CD8-positive, alpha-beta memory T cell (primary cell): ENCODE measurements at places on chromosomes 1 and 21.

GRCh38 chr21:37164742-37165141 lies 91.7 kb downstream of the TTC3 start:
- no peak for DNase-seq

GRCh38 chr1:107555578-107555977 lies 409.4 kb downstream of the VAV3 start:
- DNase-seq, result no peak

- no peak for DNase-seq
Observed at GRCh38 chr1:113972954-113973353, 6.3 kb upstream of the OLFML3 start.

DNA sequence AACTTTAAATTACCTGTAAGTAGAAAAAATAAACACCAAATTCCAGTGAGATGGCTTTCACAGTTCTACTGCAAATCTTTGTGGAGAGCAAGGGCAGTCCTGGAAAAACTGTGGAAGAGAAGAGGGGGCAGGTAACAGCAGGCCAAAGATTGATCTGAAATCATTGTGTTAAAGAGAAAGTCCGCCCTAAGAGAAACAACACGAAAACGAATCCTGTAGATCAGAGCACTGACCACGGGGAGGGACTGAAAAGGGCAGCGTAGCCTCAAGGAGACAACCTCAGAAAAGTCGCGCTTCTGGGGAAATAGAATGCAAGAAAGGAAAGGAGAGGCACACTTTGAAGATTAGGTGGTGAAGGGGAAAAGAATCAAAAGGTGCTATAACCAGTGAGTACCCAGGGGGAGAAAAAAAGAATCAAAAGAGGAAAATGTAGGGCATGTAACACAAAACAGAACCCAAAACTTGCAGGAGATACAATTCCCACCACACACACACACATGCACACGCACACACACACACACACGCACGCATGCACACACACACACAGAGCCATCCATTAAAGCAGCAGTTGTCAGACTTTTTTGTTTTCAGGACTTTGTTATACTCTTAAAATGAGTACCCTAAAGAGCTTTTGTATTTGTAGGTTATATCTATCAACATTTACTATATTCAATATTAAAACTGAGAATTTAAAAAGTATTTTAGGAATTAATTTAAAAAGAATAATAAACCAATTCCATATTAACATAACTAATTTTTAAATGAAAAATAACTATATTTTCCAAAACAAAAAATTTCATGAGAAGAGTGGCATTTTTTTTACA lies 28.0 kb upstream of the KLF17 start:
- DNase-seq, result no peak

- no peak for DNase-seq
Observed at GRCh38 chr1:11790880-11791715, 14.7 kb downstream of the MTHFR start.

- DNase-seq, result no peak
Observed at GRCh38 chr1:85581802-85582686, 1.5 kb downstream of the CCN1 start.

GRCh38 chr1:33946836-33947235 lies 83.0 kb downstream of the HMGB4 start:
- DNase-seq, result no peak

DNA sequence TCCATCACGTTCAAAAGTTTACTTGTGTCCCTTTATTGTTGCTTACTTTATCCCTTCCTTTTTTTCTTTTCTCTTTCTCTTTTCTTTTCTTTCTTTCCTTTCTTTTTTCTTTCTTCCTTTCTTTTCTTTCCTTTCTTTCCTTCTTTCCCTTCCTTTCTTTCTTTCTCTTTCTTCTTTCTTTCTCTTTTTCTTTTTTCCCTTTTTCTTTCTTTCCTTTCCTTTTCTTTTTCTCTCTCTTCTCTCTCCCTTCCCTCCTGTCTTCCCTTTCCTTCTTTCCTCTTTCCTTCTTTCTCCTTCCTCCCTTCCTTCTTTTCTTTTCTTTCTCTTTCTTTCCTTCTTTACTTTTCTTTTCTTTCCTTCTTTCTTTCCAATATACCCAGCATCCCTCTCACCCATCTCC lies 391.2 kb downstream of the DPYD start:
- DNase-seq, result no peak

- DNase-seq, result no peak
Observed at GRCh38 chr1:236351875-236352573, 42.1 kb upstream of the EDARADD start.

DNA sequence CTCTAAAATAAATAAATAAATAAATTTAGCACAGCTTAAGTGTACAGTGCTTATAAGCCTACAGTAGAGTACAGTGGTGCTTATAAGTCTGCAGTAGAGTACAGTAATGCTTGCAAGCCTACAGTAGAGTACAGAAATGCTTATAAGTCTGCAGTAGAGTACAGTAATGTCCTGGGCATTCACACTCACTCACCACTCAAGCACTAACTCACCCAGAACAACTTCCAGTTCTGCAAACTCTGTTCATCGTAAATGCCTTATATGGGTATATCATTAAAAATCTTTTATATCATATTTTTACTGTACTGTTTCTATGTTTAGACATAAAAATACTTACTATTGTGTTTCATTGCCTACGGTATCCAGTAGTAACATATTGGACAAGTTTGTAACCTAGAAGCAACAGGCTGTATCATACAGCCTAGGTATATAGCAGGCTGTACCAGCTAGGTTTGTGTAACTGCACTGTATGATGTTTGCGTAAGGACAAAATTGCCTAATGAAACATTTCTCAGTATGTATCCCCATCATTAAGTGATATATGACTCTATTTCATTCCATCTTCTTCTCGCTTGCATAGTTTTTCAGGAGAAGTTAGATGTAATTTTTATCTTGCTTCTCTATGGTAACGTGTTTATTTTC lies 14.0 kb upstream of the S100B start:
- no peak for DNase-seq

DNA sequence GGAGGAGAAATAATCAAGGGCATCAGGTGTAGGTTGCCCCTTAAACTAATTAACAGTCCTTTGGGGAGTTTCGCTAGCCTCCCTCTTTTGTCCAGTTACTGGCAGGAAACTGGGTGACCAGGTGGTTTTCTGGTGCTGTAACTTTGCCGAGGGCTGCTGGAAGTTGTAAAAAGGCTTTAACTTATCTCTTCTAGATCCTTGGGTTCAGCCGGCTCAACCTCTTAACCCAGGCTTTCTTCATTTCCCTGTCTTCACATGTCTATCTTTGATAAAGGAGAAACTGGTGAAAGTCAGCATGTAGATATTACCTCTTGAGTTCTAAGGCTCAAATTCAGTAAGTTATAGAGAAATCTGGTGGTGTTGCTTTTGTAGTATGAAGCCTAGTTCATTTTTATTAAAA lies 289.7 kb upstream of the NRIP1 start:
- no peak for DNase-seq

GRCh38 chr21:44765231-44766013 lies 36.2 kb downstream of the UBE2G2 start:
- peak; percentile 80 for DNase-seq

GRCh38 chr1:36977731-36978406 lies 56.4 kb downstream of the GRIK3 start:
- no peak for DNase-seq

DNA sequence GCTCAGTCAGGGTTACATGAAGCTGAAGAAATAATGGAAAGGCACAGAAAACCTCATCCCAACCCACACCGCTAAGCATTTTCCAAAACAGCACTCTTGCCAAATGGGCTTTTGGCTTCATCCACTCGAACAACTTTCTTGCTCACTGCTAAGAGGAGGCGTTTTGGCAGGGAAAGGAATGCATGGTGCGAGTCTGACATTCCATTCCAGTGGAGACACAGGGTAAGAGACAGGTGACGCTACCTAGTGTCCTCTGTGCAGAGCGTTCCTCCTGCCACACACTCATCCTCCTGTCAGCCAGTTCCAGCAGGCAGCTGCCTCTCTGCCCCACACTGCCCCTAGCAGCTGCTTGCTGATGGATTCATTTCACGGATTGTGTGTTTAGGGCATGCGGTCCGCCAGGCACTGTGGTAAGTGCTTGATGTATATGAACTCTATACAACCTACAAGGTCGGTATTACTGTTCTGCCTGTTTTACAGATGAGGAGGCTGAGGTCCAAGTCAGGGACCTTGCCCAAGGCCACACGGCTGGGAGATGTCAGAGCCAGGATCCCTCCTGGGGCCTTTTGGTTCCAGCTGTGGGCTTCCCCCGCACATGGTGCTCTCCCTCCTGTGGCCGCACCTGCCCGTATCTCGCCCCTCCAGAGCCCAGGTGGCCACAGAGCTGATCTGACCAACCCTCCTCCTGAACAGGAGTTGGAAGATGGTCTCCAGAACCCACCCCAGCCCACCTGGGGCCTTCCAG lies 25.7 kb upstream of the BACE2 start:
- DNase-seq, result no peak

- no peak for DNase-seq
Observed at GRCh38 chr1:196902344-196902743, 14.5 kb downstream of the CFHR4 start.

DNA sequence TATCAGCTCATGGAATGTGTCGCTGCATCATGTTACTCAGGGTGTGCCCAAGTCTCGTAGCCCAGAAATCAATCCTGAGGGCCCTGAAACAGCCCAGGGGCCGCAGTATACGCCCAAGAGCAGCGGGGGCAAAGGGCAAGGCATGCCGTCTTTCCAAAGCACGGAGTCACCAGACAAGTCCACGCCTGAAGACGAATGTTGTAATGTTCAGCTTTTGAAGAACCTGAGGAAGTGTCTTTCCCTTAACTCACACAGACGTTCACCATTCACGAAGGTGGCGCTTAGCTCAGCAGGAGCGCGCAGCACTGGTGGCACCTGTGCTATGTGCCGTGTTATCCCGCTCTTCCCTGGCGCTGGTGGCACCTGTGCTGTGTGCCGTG lies 18.8 kb upstream of the PWP2 start:
- no peak for DNase-seq

GRCh38 chr1:7534061-7534825 lies 236.9 kb upstream of the VAMP3 start:
- no peak for DNase-seq

- DNase-seq, result no peak
Observed at GRCh38 chr1:180579961-180580611, 21.3 kb downstream of the OVAAL start.

- DNase-seq, result peak; percentile 9
Observed at GRCh38 chr1:247415423-247416361, at the start of gene NLRP3. TSS of gene NLRP3 (plus strand) at chr1:247416173. CDS start at chr1:247418801, 2,628 bp downstream.

DNA sequence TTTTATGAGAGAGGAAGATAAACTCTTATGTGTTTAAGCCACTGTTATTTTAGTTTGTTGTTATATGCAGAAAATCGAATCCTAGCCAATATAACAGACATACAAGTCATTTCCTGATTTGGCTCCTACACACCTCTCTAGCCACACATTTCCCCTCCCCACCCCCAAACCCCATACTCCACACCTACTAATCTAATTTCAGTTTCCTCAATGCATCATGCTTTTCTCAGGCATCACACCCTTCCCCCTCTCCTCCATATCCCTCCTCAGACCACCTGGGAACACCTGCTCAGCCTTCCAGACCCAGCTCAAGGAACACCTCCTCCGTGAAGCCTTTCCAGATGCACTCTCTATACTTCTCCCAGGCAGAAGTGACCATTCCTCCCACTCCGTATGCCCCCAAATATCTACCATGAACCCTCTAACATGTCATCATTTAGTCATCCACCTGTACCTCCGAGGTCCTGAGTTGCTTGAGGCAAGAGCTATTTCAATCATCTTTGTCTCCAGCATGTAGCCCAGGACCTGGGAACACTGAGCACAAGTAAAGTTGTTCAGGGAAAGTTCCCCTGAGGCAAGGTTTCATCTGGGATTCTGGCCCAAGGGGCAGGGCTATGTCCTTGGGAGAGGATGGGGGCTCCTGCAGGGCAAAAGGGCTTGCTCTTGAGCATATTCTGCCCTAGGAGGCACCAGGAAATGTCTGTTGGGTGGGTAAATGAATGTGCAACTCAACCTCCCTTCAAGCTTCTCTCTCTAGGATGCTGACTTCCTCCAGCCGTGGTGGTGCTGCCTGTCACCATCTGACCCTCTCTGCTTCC lies 126.8 kb downstream of the HIVEP3 start:
- DNase-seq, result no peak

GRCh38 chr1:230754796-230755195 lies 7.6 kb downstream of the CAPN9 start:
- no peak for DNase-seq

DNA sequence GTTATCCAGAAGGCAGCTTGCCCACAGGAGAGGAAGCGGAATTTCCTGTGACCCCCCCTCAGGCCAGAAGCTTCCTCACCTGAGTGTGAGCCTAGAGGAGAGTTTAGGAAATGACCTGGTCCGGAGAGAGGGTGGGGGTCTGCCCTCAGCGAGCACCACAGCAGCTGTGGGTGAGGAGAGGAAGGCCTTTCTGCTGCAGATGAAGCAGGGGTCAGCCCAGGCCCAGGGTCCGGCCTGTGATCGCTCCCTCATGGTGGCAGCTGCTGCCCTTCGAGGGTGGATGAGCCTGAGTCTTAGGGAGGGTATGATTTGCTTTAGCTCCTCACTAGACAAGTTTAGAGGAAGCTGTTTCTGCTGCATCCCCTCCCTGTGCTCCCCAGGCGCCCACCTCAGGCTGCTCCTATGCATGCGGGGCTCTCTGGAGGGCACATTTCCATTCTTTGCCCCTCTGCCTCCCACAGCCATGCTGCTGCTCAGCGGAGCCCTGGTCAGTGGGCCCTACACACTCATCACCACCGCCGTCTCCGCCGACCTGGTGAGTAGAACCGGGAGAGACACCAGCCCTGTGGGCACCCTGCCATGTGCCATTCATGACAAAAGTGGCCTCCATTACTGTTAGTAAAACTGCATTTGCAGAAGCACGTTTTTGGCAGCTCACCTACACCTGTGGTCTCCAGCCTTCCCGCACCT lies 53.0 kb downstream of the SLC37A1 start:
- no peak for DNase-seq

GRCh38 chr1:226651041-226651731 lies 87.9 kb downstream of the ITPKB start:
- no peak for DNase-seq

DNA sequence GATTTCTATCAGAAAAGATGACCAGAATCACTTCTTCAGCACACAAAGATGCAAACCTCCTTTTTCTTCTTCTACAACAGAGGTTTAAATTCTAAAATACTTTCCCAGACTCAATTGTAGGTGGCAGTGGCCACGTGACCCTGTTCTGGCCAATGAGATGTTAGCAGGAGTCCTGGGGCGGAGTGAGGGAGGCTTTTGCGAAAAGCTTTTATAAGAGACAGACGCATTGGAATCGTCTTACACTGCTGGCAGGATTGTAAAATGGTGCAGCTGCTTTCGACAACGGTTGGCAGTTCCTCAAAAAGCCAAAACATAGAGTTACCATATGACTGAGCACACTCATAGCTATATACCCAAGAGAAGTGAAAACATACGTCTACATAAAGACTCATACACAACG lies 87.0 kb upstream of the MAGI3 start:
- no peak for DNase-seq

GRCh38 chr1:212147581-212148033 lies 112.1 kb downstream of the DTL start:
- no peak for DNase-seq

GRCh38 chr1:6623269-6623965 lies 1.3 kb upstream of the THAP3 start:
- no peak for DNase-seq

- no peak for DNase-seq
Observed at GRCh38 chr21:15703932-15704331, 25.9 kb upstream of the USP25 start.

- no peak for DNase-seq
Observed at GRCh38 chr1:62230718-62231117, 36.1 kb downstream of the L1TD1 start.
